8988T (cell line): ENCODE measurements at places on chromosomes 6 and 20.

- no peak for DNase-seq
These were observed 112.0 kb downstream of the GPR63 start for GRCh38 chr6:96725296-96725695.

GRCh38 chr20:2507875-2508630, 662 bp downstream of the ZNF343 start:
- DNase-seq, result no peak

GRCh38 chr6:11891547-11891946, 112.9 kb upstream of the ADTRP start:
- DNase-seq, result no peak

DNA sequence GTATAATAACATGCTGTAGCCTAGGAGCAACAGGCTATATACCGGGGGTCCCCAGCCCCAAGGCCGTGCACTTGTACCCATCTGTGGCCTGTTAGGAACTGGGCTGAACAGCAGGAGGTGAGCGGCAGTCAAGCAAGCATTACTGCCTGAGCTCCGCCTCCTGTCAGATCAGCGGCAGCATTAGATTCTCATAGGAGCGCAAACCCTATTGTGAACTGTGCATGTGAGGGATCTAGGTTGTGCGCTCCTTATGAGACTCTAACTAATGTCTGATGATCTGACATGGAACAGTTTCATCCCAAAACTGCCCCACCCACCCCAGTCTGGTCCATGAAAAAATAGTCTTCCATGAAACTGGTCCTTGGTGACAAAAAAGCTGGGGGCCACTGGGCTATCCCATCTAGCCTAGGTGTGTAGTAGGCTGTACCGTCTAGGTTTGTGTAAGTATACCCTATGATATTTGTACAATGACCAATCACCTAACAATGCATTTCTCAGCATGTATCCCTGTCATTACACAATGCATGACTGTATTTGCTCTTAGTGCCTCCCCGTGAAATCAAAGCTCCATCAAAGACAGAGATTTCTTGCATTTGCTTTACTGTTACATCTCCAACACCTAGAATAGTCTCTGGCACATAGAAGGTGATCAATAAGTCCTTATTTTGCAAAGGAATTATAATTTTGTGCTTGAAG, 30.8 kb downstream of the NHSL1 start:
- no peak for DNase-seq

DNA sequence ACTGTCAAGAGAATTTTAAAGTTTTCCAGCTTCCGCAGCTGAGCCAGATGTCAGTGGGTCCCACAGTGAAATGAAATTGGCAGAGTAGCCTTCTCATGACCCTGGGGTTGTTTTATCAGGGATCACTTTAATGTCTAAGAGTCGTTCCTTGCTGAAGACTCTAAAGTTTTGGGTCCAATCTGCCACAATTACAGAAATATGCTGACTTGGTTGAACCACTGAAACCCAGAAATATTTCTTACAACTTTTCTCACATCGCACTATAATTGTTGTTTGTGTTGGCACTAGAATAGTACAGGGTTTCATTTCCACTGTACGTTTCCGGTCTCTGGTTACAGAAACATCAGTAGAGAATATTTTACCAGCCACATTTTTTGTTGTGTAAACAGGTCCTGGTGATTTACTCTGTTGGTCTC, 109.0 kb downstream of the HMGCLL1 start:
- DNase-seq, result no peak

DNA sequence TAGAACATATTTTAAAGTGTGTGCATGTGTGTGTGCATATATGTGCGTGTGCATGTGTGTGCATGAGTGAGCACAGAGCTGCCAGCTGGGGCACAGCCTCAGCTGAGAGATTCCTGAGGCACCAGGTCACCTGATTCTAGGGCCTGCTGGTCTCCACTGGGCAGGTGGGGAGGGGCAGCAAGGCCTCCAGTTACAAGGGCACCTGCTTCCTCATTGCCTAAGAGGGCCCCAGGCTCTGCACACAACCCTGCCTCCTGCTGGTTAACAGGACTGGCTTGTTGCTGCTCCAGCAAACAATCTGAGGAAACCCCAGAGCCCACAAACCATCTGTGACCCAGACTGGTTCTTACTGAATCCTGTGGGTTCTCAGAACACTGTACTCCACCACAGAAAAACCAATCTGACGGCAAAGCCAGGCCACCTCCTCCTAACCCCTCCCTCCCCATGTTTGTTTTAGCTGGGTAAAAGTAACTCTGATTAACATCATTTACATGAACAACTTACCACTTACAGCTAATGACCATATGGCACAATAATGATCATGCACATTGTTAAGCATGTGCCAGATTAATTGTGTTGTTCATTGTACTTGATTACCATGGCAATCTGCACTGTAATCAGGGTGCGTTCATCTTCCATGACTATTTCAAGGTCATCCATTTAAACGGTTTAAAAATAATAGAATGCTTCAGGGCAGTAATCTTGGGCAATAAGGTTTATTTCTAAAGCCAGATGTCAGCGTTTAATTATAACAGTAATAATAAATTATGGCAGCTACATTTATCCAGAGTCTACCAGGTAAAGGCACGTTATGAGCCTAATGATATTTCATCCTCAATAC, 23.1 kb upstream of the UBE2J1 start:
- DNase-seq, result no peak

DNA sequence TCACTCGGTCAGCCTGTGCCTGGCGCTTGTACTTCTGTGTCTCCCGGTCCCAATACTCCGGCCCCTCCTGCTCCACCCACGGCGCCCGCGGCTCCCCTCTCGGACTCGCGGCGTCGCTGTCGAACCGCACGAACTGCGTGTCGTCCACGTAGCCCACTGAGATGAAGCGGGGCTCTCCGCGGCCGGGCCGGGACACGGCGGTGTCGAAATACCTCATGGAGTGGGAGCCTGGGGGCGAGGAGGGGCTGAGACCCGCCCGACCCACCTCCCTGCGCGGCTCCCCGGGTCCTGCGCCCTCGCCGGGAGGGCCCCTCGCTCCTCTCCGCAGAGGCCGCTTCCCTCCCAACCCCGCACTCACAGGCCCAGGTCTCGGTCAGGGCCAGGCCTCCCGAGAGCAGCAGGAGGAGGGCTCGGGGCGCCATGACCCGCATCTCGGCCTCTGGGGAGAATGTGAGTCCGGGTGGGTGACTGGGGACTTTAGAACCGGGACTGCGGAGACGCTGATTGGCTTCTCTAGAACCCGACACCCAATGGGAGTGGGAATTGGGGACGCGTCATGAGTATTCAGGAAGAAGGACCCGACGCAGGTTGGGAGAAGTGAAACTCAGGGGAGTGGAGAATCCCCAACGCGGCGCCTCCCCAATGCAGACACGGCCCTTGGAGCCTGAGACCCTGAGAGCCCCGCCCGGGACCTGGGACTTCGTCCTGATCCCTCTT, at the start of gene HLA-C:
Gene HLA-C (minus strand): TSS at position 452 of the 717 bp plus-strand sequence. CDS start 21 bp downstream, at position 431.
- DNase-seq, result peak; percentile 75

- DNase-seq, result no peak
These were observed 17.5 kb downstream of the MPC1 start for GRCh38 chr6:166365221-166365620.

DNA sequence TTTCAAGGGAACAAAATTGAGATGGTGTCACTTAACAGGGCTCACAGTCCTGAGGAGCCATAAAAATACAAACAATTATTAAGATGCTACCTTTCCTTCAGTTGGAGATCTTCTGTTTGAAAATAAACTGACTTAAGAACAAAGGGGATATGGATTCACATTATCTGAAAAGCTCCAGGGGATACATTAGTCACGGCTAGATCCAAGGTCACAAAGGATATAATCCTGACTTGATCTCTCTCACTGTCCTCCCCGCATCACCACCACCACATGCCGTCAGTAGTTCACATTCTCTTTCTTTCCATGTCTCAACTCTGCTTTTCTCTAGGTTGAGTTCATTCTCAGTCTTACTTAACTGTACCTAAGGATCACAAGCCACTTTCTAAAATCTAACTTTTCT, 530.4 kb upstream of the MARCKS start:
- DNase-seq, result no peak

DNA sequence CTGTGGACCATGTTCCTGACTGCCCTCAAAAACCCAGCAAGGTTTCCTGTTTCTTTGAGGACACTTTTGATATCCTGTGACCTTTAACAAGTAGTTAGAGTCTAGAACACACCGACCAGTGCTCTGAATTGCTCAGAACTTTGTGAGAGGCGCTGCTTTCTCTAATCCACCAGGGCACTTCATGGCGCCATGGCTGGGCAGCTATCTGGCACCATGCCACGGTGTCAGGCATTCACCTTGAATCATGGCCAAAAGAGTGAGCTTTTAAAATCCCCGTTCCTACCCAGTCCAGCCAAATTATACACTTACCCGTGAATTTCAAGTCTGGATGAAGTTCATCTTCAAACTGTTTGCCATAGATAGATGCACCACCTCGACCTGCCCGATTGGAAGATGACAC, 17.0 kb upstream of the CPNE5 start:
- DNase-seq, result no peak

DNA sequence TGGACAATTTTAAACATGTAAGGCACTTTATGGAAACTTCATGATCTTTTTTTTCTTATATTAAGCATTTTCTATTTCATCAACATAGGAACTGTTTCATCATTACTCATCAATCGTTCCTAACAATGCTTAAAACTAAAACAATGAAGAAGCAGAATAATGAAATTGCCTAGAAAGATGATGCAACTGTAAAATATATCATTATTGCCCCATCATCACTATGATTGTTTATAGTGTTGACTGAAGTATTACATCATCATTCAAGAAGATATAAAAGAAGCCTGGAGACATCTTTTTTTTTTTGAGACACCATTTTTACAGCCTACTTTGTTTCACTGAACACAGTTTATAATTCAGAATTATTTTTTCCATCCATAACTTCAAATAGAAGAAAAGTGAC, 147.2 kb downstream of the TRDN start:
- no peak for DNase-seq

GRCh38 chr6:63928613-63929012, 293.0 kb downstream of the PHF3 start:
- no peak for DNase-seq

DNA sequence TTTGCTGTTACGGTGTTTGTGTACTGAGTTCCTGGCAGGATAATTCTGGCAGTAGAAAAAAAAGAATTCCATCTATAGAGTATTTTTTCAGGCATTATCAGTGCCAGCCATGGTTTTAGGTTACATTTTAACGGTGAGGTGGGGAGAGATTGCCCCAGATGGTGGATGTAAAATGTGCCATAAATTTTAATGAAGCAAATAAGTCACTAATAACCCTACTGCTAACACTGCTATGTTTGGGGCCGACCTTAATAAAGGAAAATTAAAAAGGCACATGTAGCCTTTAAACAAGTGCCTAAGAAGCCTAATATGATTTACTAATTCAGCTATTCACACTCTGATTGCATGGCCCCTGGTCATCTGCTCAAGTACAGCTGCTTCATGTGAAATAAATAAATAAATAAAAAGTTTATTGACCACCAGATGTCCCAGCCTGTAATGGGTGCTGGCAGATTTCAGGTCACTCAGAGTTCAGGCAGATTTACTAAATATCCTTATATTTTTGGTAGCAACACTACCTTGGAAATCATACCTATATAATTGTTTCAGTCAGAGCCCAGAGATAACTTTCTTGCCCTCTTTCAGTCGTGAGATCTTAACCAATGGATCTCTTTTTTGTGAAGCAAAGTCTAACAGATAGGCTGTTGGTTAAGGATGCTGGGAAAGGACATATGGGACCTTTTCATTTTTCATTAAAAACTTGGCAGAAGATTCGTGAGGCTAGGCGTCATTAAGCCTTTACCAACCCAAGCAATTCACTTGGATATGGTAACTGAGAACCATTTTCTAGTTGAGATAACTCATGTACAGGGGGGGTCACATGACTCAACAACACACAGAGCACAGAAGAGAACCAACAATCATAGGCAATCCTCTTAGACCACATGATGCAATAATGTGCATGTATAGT, 495.0 kb upstream of the NRSN1 start:
- DNase-seq, result no peak

DNA sequence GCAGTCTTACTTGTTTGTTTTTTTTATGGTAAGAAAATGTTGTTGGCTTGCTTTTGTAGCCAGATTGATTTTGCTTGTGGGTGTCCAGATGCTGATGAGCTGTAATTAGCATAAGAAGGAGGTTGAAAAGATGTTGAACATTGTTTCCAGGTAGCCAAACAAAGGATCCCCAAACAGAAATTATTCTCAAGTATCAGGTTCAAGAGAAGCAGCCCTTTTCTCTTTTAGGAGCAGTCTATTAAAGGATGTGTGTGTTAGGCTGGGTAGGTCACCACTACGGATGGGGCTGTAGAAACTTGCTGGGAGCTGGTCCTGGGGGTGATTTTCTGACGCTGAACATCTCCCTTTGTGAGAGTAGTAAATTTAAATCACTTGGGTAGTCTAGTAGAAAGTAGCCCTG, 86.9 kb upstream of the VSTM2L start:
- no peak for DNase-seq

DNA sequence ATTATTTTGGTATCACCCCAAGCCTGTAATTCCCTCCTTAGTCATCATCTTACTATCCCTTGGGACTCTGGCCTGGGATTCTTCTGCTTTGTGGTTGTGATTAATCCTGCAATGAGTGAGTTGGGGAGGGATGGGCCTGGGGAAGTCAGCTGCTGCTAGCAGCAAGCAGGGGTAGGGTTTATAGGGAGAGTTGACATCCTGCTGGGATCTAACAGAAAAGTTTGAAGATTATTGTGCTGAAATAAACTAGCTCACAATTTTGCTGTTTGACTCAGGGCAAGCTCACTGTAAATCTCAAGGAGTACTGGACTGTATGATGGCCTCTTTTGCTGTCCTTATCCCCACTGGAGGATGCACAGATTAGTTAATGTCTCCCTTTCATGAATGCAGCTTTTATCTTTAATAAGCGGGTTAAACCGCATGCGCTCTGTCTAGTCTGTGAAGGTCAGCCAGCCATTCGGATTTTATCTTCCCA, 83.4 kb downstream of the JARID2 start:
- no peak for DNase-seq

- no peak for DNase-seq
These were observed 4.5 kb upstream of the PXMP4 start for GRCh38 chr20:33724439-33725094.

DNA sequence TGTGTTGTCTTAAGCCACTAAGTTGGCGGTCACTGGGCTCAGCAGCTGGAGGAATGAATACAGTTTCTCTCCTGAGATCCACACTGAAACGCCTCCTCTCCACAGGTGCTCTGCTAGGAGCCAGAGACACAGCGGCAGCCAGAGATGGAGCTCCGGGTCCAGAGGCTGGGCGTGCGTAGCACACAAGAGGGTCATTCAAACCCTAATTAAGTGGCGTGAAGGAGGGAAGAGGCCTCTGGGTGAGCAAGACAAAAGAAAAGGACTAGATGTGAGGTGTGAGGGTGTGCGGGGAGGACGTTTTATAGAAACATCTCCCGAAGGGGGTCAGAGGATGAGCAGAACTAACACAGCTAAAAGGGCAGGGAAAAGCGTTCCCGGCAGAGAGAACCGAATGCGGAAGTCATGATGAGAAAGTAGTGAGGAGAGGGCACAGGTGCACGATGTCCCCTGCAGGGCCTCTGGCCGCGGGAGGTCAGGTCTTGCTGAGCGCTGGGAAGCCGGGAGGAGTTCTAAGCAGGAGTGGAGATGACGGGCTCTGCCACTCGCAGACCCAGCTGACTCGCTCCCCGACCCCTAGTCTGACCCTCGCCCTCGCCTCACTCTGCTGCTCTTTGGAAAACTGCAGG, 54.4 kb downstream of the BMP7 start:
- DNase-seq, result no peak

GRCh38 chr6:80921861-80922460, 815.5 kb downstream of the BCKDHB start:
- no peak for DNase-seq

- DNase-seq, result no peak
These were observed 335.0 kb downstream of the PACRG start for GRCh38 chr6:163062790-163063189.
